ENCODE measurements at places on chromosomes 11 and 22.
A peak's percentile ranks its signal among the peaks of the same experiment; 100 is the strongest.

DNA sequence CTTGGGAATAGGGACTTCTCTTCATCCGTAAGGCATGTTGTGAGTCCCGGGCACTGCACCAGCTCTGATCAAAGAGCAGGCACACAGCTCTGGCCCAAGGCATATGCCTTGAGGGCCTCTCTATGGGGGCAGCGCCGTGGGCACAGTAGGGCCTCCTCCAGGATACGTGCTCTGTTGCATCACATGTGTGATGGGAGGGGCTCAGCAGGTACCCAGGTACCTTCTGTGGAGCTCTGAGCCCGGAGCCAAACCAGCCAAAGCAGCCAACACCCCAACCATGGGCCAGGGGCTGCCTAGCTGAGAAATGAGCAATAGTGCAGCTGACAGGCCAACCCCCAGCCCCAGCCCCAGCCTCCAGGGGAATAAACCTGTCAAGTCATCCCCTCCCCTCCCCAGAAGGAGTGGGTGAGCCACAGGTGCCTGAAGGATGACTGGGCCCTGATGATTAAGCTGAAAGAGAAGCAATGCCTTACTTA, 79.7 kb upstream of the SHISAL1 start:
- no peak for DNase-seq

GRCh38 chr11:61695917-61696316, 15.7 kb downstream of the DAGLA start:
- DNase-seq = peak; percentile 69

- DNase-seq = no peak
These were observed 23.3 kb downstream of the ELF5 start for GRCh38 chr11:34490304-34490703.

DNA sequence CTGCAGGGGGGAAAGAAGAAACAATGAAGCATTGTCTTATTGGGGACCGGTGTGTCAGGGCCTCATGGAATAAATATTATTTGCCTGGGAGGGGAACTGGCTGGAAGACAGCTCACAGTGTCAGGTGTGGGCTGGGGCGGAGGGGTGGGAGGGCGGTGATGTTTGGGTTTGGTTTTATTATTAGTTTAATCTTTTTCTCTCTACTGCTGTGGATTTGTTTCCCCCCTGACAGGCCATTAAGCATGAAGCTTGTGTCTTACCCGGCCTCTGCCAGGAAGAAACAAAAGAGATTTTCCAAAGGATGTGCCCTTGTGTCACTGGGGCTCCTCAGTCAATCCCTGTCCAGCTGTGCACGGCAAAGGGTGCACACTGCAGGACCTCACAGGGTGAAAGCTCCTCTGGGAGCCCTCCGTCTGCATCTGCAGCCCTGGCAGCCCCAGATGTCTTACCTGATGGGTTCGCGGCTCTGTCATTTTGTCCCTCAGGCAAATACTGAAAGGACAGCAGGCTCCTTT, 203.1 kb upstream of the TMEM45B start:
- no peak for DNase-seq

GRCh38 chr11:115199481-115200069, 304.6 kb downstream of the CADM1 start:
- DNase-seq = no peak

- DNase-seq = no peak
These were observed 6.9 kb upstream of the POLDIP3 start for GRCh38 chr22:42621505-42622002.

- no peak for DNase-seq
These were observed 22.2 kb upstream of the ZNF143 start for GRCh38 chr11:9438611-9439010.

- DNase-seq = no peak
These were observed 101.3 kb downstream of the STIM1 start for GRCh38 chr11:3956748-3957147.

GRCh38 chr11:74487875-74488274, 5.6 kb downstream of the LIPT2 start:
- no peak for DNase-seq

DNA sequence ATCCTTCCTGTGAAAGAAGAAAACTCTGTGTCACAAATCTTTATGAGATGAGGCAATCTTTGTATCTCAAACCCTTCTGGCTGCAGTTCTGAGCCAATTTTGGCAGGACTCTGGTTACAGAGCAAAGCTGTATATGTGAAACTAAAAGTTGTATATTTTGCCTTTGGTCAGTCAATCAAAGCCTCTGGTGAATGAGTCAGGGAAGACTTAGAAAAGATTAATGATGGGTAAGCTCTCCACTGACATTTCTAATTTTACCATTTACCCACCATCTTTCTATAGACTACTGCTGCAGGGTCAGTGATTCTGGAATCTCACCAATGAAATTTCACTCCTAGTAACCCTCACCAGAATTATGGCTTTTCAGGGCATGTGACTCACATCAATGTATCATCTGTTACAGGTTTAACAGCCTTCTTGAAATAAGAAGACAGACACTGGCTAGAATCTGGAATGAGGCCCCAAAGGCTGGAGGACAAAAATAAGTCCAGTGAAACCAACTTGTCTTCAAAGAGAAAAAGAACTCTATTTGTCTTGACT, 43.3 kb downstream of the USP35 start:
- DNase-seq = no peak

DNA sequence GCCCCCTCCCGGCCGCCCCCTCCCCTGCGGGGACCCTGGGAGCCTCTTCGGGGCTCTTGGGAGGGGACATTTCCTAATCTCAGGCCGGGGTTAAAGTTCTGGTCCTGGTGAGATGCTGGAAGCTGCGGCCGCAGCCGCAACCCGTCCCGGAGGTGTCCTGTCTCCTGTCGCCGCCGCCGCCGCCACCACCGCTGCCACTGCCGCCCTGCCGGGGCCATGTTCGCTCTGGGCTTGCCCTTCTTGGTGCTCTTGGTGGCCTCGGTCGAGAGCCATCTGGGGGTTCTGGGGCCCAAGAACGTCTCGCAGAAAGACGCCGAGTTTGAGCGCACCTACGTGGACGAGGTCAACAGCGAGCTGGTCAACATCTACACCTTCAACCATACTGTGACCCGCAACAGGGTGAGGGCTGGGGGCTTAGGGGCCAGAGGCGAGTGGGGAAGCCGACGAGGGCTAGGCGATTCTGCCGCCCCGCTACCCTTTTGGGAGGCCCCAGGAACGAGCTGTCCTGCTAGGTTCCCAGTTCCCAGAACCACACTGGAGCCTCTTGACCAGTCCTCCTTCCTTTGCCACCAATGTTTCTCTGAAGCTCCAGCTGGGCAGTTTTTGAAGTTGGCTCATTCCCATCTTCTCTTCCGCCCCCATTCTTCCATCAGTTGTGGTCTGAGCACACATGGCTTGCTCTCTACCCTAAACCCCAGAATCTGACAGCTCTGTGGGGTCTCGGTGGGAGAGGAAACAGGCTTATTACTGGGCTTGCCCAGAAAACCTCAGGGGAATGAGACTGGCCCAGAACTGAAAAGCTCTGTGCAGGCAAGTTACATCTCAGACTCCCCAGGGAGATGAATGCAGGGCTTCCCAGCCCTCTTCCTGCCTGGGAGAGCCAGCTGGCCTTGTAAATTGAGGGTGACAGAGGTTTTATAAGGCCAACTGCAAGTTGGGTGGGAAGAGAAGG, 781 bp downstream of the SIDT2 start:
- no peak for DNase-seq

- no peak for DNase-seq
These were observed 1.2 kb downstream of the TOB2 start for GRCh38 chr22:41445129-41446056.

DNA sequence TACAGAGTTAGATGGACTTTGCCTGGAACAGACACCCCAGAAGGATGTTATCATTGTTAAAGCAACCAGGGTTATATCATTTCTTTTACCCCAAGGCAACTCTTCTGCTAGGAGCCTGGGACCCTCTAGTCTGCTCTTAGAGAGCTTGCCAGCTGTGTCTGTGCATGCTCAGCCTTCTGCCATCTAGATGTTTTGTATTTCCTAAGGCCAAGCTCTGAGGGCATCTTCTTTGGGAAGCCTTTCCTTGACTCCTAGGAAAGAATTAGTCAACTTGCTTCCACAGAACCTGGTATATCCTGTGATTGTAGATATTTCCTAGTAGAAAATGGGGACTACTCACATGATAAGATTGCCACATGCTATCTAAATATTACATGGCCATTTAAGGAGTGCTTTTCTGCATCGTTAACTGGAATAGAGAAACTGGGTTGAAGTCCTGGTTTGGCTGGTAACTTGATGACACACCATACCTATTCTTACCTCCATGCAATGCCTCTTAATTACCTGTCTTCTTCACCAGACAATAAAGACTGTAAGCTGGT, 87.6 kb downstream of the STIM1 start:
- no peak for DNase-seq

DNA sequence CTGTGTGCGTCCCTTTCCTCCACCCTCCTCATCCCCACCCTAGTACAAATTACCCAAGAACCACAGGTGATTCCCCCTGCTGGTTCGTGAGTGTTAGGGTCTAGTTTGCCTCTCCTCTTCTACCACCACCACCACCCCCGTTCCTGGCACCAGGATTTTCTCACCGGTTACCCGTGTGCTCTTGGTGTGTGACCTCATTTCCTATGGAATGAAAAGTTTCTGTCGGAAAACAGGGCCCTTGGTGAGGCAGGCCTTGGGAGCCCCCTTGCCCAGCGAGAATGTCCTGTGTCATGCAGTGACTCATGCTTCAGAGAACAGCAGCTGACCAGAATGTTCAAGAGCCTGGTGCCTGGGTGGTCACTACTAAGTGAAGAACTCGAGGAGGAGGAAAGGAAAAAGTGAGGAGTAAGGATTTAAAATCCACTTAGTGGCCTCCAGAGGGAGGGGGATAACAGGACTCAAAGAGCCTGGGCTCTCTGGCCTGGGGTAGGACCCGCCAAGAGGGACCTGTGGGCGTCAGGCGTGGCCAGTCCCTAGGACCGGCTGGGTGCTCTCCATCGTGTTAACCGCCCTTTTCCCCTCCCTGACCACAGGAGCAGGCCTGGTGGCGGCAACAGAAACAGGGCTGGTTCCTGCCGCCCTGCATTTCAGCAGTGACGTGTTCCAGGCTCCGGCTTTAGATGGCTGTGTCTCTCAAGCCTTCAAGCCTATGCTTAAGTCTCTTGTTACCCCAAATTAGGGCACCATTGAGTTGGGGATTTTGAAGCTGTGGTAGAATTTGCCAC, 30.2 kb downstream of the C22orf31 start:
- DNase-seq = no peak

DNA sequence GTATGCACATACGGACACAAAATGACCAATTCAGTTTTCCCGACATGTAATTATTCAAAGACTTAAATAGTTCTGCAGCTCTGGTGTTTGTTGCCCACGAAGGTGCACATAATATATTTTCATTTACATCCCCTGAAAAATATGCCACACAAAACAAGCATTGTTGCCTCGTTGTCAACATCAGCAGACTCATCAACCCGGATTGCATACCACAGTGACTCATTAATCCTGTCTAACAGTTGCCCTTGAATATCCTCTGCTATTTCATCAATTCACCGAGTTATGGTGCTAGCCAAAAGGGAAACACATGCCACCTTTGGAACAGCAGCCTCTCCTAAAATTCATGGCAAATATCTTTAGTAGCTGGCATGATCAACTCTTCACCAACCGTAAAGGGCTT, 582.2 kb downstream of the LRRC4C start:
- no peak for DNase-seq

GRCh38 chr11:42329929-42330565, 870.6 kb upstream of the LRRC4C start:
- DNase-seq = no peak
